ENCODE measurements at places on chromosomes 1 and 21.

- no peak for DNase-seq
Measured at GRCh38 chr1:18440385-18441226, 40.1 kb upstream of the KLHDC7A start.

DNA sequence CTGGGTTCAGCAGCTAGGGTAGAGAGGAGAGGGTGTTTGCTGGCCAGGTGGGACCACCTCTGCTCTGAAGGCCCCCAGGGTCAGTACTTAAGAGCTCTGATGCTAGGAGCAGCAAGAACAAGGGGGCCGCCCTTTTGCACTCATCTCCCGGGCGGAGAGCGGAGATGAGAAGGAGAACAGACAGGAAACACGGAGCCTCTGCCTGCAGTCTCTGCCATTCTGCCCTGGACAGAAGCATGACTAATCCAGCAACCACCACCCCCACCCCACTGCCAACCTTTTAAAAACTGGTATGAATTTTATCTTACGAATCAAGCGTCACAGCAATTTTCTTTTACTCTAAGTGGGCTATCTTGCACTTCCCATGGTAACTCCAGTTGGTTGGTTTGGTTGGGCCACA lies 34.5 kb downstream of the PARP1 start:
- DNase-seq, result no peak

GRCh38 chr21:34844013-34844923 lies 175.5 kb downstream of the CLIC6 start:
- peak; percentile 91 for DNase-seq

DNA sequence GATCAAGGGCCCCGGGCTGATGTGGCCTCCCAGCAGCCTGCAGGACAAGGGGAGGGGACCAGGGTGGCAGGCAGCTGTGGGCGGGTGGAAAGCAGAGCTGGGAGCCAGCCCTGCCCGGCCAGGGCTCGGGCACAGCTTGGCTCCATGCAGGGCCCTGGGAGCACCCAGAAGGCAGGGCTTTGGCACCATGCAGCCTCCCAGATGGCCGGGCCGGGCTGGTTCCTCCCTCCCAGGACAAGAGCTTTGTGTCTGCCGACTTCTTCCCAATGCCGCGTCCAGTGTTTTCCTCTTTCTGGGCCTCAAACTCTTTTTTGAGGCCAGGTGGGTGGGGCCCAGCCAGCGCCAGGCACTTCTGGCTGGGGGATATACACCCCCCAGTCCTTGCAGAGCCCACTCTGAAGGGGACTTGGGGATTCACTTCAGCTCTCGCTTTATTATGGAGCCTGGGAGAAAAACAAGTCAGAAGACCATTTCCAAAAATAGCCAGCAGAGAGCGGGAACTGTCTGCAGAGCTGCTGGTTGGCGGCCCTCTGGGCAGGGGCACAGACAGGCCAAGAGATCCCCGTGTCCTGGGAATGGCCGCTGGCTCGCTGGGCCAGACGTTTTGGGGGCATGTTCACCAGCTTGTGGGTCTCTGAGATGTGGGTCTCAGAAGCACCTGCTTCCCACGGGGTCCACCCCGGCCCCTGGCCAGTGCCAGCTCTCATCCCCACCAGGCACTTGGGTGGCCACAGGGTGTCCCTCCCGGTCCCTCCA lies 103.8 kb upstream of the ARHGEF16 start:
- no peak for DNase-seq

DNA sequence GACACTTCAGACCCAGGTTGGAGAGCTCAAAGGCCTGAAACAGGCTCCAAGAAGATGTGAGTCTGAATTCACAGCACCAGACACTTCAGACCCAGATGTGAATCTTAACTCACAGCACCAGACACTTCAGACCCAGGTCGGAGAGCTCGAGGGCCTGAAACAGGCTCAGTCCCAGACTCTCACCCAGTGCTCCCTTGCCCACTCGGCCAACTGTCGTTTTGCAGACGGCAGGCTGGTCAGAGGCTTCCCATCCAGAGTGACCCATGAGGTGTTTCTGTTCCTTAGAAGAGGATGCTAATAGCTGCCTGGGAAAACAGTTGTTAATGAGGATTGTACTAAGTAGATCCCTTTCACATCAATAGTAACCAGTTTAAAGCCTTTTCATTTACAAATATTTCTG lies 88.4 kb downstream of the ADARB1 start:
- DNase-seq, result no peak

GRCh38 chr1:227155004-227155403 lies 163.3 kb downstream of the CDC42BPA start:
- no peak for DNase-seq

DNA sequence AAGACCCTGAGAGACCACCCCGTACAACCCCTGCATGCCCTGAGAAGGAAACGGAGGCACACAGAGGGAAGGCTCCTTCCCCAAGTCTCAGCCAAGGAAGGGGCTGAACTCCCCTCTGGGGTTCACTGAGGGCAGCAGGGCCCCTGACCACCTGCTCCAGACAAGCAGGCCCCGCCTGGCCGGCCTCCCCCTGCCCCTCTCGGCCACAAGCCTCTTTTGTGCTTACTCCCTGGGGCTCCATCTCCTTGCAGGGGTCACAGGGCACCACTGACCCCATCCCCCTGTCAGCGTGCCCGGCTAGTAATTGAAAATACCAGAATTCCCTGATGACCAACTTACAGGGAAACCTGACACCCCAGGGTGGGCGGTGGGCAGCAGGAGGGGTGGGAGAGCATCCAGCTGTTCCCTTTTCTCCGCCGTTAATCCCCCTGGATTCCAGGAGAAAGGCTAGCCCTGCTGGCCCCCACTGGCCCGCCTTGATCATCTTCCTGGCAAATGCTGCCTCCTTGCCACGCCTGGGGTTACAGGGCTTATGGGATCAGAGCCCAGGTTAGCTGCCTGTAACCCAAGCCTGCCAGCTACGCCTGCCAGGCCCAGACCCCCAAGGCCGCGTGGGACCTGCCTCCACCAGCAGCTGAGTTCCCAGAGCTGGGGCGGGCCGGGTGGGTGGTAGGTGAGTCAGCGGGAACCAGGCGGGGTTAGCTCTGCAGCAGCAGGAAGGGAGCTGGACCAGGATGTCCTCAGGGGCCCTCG lies 96.1 kb downstream of the LACTBL1 start:
- DNase-seq, result no peak

- DNase-seq, result no peak
Measured at GRCh38 chr1:33466159-33466558, 6.3 kb upstream of the ZSCAN20 start.

- DNase-seq, result no peak
Measured at GRCh38 chr1:73862355-73862754, 335.6 kb downstream of the LRRIQ3 start.

DNA sequence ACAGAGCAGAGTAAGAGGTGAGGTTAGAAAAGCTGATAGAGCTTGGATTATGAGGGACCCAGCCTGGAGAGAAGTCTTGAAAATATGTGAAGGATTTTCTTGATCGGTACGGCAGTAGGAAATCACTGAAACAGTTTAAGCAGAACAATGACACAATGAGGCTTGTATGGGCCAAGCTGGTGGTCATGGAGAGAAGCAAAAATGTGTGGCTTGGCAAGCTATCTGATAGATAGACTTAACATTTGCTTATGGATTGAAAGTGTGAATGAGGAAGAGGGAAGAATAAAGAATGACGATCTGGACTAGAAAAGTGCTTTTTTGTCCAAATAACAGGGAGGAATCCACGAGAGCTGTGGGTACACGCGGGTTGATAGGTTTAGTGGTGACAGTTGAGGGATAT lies 15.4 kb upstream of the XPR1 start:
- DNase-seq, result no peak

DNA sequence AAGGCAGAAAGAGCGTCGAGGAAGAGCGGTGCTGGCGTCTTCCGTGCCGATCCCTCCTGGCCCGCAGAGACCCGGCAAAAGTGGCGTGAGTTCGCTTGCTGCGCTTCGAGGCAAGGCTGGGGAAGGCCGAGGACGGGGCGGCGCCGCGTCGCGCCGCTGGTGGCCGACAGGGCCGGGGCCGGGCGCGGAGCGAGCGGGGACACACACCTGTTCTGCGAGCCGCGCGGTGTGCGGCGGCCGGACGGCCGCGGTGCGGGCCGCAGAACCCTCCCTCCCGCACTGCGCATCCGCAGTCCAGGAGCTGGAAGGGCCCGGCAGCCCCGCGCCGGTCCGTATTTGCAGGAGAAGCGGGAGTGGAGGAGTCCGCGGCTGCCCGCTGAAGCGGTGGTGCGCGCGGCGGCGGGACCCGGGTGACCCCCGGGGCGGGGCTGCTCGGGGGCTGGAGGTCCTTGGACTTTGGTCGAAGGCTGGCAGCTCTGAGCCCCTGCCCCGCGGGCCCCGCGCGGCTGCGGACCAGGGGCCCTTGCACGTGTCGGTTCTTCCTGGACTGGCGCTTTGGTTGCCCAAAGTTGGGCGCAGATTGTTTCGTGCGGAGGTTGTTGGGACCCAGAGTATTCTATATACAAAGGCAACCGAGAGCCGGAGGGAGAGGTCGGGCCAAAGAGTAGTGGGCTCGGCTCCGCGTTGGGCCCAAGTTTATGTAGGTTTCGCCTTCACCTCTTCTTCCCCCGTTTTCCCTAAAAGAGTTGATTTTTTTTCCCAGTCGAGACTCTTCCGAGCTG lies 2.6 kb downstream of the RNF220 start:
- DNase-seq, result peak; percentile 47

- DNase-seq, result no peak
Measured at GRCh38 chr1:82934074-82934473, 1064.9 kb downstream of the TTLL7 start.

- DNase-seq, result no peak
Measured at GRCh38 chr21:32203877-32204480, 74.9 kb downstream of the MIS18A start.

DNA sequence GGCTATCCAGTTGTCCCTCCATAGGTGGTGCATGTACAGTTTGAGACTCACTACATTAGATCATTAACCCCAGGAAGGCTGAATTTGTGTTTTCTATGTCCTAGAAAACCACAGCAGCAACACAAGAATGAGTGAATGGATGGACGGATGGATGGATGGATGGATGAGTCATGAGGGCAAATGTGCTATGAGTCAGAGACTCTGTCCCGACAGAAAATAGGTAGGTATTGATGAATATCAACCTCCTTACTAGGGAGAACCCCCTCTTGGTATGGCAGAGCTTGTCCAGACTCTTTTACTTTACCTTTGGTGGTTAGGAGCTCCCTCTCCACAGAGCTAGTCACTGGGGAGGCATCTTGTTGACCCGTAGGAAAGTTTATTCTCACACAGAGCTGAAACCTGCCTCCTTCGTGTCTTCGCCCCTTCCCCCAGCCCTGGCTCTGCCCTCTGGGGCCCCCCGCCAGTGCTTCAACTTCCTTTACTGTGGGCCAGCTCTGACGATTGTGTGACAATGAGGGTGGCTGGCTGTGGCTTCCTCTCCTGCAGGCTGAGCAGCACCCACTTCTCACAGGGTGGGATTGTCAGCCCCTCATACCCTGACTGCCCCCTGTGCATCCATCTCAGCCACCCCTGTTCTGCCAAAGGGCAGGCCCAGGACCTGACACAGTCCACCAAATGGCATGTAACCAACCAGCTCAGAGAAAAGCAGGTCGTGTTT lies 145.2 kb downstream of the FOXD2 start:
- no peak for DNase-seq

DNA sequence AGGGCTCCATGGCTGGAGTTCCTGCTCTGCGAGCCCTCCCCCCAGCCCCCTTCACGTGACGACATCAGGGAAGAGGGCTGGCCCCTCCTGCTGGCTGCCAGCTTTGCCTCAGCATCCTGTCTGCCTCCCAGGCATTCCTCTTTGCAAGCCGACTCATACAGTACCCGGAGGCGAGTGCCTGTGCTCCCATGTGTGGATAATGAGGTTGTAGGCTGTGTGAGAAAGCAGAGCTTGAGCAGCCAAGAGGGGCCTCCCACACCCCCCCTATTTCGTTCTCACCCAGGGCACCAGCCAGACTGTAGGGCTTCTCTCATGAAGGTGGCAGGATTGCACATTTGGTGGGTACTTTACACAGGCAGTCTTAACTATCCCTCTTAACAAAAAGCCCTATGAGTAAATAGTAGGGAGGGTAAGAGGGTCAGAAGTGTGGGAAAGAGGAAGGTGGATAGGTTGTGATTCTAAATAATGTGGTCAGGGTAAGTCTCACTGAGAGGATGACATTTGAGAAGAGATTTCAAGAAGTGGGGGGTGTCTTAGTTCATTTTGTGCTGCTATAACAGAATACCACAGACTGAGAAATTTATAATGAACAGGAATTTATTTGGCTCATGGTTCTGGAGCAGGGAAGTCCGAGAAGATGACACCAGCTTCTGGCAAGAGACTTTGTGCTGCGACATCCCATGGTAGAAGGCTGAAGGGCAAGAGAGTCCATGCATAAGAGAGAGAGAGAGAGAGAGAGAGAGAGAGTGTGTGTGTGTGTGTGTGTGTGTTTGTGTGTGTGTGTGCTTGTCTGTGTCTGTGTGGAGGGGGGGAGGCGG lies 113.5 kb downstream of the OMA1 start:
- peak; percentile 75 for DNase-seq

- DNase-seq, result peak; percentile 58
Measured at GRCh38 chr1:63557365-63557987, 34.2 kb downstream of the EFCAB7 start.

GRCh38 chr1:244254467-244254866 lies 197.2 kb downstream of the ADSS2 start:
- peak; percentile 88 for DNase-seq

DNA sequence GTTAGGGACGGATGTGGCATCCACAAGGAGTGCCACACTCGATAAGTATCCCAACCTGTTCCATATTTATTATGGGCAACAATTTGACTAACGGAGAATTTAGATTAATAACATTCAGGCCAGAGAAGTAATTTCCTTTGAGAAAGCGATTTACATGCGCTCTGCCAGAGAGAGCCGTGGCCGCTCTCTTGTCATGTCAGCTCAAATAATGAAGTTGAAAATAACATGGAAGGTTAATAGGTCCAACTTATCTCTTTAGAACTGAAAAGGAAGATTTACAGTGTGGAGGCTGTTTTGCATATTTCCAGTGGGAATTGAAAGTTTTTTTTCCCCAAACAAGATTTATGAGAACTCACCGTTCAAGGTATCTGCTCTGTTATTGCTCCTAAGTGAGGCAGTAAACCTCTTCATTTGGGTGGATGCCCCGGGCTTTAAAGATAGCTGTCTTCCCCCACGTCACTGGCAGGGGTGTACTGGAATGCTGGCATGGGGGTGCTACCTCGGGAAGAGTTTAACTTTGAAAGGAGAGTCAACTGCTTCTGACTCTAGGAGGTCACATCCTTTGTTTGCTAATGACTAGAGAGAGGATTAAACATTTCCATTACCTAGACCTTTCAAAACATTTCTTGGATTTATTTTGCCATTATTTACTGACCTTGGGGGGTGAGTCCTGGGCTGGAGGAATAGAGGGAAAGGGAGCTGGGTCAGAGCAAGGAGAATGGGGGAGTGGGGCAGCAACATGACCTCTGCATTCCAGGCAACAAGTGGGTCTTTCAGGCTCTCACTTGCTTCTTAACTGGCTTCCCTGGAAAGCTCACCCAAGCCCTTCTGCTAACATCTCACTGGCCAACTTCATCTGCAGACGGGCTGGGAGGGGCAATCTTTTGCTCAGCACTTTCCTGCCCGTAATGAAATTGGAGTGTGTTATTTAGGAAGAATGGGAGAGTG lies 204.2 kb downstream of the CAMTA1 start:
- no peak for DNase-seq

- no peak for DNase-seq
Measured at GRCh38 chr1:154502066-154502743, at the start of the genes SHE and TDRD10. TSS of gene SHE (minus strand) at chr1:154502412. CDS start at chr1:154502026, 386 bp downstream. TSS of gene TDRD10 (plus strand) at chr1:154502219. CDS start at chr1:154506904, 4,685 bp downstream.

All from suppressor macrophage (primary cell).